ENCODE measurements at places on chromosomes 6 and 20.

DNA sequence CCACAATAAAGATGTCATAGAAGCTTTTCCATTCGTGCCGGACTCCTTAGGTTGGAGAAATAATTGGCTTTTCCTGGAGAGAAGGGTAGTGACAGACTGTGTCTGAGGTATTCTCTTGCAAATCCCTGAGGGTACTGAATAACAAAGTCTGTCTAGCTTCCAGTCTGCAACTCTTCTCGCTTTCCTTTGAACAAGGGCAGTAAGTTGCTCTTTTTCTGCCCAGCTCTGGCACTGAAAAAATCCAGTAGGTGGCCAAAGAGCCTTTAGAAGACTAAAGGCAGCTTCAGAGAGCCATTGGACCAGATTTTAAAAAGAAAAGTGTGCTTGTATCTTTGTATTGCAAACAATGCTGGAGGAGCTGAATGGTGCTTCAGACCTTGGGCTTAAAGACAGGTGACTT, 20.7 kb upstream of the RREB1 start:
- DNase-seq, result no peak

GRCh38 chr6:152240436-152240835, 396.7 kb downstream of the SYNE1 start:
- DNase-seq, result no peak

DNA sequence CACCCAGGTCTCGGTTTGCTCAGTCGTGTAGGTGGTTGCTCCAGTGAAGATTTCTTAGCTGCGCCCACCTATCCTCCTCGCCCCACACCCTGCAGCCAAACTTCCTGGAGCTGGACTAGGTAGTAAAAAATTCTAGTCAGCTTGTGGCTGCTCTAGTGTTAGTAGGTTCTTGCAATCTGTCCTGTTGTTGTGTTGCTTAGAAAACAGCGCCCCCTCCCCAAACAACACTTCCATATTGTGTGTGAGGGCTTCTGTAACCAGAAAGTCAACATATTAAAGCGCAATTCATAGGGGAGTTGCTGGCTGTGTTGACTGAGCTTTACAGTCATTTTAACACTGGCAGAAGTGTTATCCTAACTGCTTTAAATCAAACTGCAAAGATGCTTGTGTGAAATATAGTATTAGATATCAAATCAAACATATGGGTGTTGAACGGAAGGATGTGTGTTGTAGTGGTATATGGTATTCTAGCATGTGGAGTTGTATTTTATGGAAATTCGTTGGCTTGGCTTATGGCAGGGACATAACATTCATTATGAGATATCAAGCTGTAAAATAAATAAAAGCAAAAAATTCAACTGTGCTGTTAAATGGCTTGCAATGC, 122.5 kb downstream of the ARID1B start:
- no peak for DNase-seq

DNA sequence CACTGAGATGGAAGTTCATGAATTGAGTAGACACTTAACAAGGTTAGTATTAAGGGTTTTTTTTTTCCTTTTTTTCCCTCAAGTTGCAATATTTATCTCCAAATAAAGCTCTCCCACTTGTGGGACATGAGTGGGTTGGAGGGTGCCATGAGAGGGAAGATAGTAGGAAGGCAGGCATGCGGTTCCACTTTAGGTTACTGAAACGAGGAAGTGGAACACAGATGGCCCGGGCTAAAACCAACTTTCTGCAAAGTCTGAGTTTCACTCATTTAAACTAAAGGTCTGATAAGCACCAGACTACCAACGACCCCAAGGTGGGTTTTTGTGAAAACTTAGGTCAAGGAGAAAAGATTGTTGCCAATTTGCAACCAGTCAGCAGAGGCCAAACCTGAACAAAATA, 42.2 kb downstream of the TBC1D7 start:
- DNase-seq, result no peak

DNA sequence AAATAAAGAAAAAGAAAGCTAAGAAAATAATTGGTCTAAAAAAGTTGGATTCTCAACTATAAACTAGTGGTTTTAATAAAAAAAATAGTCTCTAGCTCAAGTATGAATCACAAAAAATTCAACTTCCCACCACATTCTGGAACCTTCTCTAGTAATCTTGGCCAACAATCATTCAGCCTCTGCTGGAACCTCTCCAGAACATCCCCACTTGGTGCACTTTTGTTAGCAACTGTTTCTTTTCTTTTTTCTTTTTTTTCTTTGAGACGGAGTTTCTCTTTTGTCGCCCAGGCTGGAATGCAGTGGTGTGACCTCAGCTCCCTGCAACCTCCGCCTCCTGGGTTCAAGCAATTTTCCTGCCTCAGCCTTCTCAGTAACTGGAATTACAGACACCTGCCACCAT, 35.7 kb downstream of the TXLNB start:
- no peak for DNase-seq

DNA sequence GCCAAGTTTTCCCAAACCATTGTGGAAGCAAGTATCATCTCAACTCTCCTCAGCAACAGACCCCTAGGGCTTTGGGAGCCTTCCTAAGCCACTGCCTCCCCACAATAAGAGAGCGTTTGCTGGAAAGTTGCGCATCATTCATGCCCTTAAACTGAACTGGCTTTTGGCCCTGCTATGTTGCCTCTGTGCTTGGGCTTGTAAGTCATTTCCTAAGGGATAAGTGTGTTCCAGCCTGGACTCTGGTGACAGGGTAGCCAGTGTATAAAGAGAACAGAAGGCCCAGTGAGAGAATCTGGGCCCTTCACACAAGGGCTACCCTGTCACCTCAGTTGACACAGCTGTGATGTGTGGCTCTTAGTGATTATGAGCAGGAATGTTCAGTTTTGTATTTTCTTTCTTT, 77.8 kb downstream of the COL9A1 start:
- DNase-seq, result no peak

DNA sequence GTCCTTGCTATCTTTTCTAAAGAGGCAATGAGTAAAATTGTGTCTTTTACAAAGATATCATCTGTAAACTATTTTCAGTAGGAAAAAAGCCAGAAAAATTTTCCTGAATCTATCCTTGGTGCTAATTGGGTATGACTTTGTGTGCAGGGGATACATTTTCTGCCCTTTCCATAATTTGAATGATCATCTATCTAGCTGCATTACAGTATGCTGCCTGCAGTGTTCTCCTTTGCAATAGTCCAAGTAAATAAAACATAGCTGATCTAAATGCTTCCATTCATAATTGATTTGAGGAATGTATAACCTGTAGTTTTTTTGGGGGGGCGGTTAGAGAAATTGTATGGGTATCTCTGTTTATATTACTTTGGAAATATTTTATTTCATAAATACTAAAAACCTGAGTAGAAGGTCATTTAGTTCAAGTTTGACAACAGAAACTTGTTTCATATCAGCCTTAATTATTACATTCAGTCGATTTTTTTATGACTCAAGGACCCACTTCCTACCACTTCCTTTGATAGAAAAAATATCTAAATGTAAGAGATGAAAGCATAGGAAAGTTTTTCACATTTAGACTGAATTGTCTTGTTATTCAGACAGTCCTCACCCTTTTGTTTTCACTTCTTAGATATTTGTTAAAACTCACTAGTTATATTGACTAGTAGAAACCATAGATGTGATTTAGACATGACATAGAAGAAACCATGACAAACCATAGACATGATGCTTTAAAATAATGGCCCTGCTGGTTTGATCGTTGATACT, 75.3 kb downstream of the AIG1 start:
- no peak for DNase-seq

- DNase-seq, result no peak
These were observed 97.5 kb upstream of the MYLIP start for GRCh38 chr6:16031278-16031981.

DNA sequence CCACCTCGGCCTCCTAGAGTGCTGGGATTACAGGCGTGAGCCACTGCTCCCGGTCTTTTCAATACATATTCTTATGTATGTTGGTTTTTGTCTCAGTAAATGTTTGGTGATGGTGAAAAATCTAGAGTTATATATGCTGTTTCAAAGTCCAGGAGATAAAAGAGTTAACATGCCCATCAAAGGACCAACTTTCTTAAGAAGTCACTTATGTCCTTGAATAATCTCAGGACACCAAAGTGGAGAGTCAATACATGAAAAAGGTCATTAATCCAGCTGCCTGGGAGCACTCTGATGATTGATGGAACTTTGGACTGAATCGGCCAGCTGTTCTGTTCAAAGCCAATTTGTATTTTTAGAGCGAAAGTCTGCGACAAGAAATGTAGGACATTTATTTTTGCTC, 59.8 kb upstream of the HDAC2 start:
- DNase-seq, result no peak

DNA sequence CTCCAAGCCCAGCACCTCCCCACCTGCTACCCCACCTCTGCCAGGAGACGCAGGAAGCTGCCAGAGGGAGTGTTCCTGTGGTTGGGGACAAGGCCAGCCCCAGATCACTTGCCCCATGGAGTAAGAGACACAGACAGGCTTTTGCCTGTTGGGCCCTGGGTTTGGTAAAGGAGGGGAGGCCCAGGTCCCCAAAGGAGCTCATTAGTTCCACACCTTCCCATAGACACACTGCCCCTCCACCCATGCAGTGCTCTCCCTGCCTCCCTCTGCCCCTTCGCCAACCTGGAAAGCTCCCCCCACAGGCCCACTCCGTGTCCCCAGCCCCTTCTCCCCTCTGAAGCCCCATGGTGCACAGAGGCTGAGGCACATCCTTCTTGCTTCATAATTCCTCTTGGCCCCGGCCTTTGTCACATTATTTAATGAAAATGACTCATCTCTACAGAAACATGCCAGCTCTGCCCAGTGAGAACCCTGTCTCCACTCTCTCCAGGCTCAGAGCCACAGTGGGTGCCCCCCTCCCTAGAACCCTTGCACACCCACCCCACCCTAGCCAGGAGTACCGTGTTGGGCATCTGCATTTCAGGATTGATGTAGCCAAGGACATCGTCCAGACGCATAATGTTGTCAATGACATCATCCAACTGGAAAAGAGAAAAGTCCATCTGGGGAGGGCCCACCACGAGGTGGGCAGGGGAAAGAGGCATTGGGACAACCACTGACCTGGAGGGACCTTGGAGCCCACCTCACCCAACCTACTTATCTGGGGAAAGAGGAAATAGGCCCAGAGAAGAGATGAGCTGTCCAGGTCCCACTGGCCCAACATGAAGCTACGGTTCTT, 46.0 kb downstream of the TFEB start:
- DNase-seq, result no peak

- DNase-seq, result no peak
These were observed 944 bp upstream of the C6orf136 start for GRCh38 chr6:30645989-30646388.

- DNase-seq, result no peak
These were observed 151.7 kb upstream of the DST start for GRCh38 chr6:56794421-56794820.

DNA sequence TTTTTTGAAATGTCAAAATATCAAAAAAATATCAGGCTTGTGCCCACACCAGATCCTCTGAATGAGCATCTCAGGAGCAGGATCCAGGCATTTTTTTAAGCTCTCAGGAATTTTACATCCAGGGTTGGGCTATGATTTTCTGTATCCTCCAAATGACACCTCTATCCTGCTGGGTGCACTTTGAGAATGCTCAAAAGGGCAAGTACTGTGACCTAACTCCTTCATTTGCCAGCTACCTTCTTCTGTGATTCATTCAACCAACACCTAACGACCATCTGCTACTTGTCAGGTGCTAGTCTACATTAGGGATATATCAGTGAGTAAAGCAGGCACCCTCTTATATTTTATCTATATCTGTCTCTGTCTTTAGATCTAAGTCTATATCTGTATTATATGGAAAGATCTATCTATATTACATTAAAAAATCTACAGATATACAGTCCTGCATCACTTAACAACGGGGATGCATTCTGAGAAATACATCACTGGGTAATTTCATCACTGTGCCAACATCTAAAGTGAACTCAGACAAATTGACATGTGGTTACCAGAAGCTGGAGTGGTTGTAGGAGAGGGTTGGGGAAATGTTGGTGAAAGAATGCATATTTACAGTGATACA, 131.6 kb downstream of the KIF16B start:
- DNase-seq, result no peak

DNA sequence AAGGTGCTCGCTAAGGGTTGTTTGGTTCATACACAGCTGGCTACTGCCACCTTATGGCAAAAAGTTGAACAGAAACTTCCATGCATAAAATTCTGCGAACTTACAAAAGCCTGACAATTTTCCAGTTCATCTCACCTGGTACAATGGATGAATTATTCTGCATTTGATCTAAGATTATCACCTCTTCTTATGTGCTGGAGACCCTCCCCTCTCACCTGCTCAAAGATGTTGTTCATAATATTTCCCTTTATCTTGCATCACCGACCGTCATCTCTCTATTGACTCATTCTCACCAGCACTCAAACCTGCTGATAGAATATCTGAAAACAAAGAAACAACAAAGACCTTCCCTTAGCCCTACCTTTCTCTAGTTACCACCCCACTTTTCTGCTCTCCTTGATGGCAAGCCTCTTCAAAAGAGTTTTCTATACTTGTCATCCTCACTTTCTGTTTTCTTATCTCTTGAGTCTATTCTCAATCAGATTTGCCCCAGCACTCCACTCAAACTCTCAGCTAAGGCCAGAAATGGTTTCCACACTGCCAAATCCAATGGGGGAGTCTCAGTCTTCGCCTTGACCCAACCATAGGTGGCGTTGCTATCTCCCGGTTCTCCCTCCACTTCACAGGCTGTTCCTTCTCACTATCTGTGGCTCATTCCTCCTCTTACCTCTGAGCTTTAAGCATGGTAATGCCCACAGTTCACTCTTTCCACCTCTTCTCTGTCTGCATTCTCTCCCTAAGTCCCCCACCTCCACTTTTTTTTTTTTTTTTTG, 25.8 kb downstream of the SNRNP48 start:
- DNase-seq, result no peak

- no peak for DNase-seq
These were observed 47.9 kb upstream of the ISM1 start for GRCh38 chr20:13173201-13173600.

GRCh38 chr6:40912158-40912946, 126.7 kb downstream of the UNC5CL start:
- DNase-seq, result no peak

DNA sequence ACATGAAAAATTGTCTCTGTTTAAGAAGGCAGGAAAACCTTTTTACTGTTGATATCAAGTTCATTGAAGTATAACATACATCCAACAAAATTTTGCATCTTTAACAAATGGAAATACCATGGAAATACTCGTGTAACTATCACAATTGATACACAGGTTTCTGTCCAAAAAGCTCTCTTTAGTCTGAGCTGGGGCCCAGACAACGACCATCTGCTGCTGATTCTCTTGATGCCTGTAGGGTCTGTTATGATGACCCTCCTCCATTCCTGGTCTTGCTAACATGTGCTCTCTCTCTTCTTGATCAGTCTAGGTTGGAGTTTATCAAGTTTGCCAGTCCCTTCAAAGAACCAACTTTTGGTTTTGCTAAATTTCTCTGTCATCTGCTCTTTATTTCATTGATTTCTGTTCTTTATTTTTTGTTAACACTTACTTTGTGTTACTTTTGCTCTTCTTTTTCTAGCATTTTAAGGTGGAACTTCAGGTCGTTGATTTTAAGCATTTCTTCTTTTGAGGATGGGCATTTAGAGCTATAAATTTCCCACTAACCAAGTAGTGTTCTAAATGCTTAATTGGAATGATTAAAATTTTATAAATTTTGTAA, 116.8 kb downstream of the PSMB1 start:
- DNase-seq, result no peak

GRCh38 chr6:162385980-162386379, 341.6 kb downstream of the PRKN start:
- DNase-seq, result no peak

GRCh38 chr6:111228094-111228493, 140.8 kb downstream of the SLC16A10 start:
- DNase-seq, result no peak

GRCh38 chr6:41278699-41279405, 7.6 kb downstream of the TREM1 start:
- DNase-seq, result peak; percentile 57

- DNase-seq, result no peak
These were observed 582.1 kb upstream of the HTR1E start for GRCh38 chr6:86355271-86355670.

GRCh38 chr6:12950976-12951375, 234.4 kb downstream of the PHACTR1 start:
- no peak for DNase-seq

All from stimulated activated CD8-positive, alpha-beta memory T cell treated with anti-CD3 and anti-CD28 coated beads, Interleukin-2, amount 100 ng/mL, for 48 hours (primary cell).